ENCODE measurements at places on chromosomes 3 and 15.

GRCh38 chr15:91946581-91947292 lies 93.2 kb downstream of the SLCO3A1 start:
- no peak for DNase-seq

DNA sequence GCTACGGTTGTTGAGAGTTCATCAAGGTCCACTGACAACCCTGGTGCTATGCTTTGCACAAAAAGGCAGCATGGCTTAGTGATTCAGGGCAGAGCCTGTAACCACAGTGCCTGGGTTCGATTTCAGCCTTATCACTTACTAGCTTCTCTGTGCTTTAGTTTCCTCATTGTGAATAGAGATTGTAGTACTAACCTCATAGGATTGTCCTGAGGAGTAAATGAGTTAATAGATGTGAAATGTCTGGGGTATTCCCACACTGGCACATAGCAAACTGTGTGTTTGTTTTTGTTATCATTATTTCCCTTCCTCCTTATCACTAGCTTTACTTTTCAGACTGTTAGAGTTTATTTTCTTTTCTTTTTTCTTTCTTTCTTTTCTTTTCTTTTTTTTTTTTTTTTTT lies 16.3 kb downstream of the CRTAP start:
- no peak for DNase-seq

DNA sequence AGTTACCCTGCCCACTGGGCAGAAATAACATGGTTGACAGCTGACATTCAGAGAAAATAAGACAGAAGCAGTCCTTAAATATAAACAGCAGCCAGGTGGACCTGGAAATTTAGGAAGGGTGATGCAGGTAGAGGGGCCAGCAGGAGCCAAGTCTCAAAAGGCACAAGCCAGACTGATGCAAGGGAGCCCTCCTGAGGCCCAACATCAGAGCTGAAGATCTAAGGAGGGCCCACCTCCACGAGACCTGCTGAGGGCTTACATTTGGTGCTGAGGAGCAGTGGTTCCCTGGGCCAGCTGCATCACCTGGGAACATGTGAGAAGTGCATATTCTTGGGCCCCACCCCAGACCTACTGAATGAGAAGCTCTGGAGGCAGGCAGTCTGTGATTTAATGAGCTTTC lies 105.5 kb upstream of the TRIM42 start:
- DNase-seq: no peak

- DNase-seq: no peak
Observed at GRCh38 chr3:126346466-126346865, 10.7 kb downstream of the KLF15 start.

GRCh38 chr3:15645740-15646501 lies 44.4 kb downstream of the BTD start:
- no peak for DNase-seq

DNA sequence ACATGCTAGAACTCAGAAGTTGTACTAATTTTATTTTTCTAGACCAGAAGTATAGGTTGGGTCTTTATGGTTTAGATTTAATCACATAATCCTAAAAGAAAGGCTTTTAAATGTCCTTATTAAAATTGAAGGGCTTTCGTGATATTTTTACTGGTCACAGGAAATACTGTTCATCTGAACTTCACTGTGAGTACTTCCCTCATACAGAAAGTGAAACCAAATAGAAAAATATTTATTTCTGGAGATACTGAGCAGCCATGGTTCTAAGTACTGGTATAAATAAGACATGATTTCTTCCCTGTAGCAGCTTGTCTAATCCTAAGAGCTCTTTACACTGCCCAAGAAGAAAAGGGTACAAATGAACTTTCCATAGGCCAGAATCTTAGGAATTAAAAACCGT lies 2.0 kb downstream of the SNRK start:
- no peak for DNase-seq

- no peak for DNase-seq
Observed at GRCh38 chr15:83992324-83993031, 243.1 kb upstream of the GOLGA6L4 start.

DNA sequence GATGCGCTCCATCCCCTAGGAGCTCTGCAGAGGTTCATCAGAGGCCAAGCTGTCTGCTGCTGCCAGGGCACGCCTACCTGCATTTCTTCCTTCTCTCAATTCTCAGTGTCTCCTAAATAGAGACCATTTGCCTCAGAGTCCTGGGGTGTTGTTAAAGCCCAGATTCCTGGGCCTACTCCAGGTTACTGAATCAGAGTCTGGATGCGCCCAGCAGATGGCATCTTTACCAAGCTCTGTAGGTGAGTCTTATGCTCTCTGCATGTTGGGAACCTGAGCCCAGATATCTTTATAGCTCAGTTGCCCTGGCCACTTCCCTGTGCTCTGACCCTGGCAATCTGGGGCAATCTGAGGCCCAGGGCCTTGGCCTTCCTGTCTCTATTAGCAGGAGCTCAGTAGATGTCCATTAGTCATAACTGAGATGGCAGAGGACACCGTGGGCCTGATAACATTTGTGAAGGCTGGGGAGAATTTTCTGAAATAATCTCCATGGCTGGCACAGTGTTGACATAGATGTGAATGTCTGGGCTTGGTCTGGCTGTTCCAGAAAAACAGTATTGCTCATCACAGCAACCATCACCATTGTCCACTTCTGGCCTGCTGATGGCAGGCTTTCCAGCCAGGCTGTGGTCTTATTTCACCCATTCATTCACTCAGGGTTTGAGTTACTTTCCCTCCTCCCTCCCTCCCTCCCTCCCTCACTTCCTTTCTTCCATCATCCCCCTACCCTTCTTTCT lies 13.3 kb upstream of the RBP1 start:
- no peak for DNase-seq

DNA sequence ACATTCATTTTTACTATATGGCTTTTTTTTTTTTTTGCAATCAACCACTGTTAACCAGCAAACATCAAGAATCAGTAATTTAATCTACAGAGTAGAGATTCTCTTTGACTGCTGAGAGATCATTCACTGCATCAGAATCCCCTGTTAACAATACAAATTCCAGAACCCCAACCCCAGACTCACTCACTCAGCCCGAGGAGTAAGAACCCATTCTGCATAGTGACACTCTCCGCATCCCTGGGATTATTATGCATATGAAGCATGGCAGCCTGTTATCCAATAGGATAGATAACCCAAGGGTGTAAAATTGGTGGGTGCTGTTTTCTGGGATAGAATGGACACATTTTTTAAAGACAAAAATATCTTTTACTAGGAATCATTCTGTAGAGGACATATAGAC lies 76.3 kb upstream of the CCDC39 start:
- no peak for DNase-seq

DNA sequence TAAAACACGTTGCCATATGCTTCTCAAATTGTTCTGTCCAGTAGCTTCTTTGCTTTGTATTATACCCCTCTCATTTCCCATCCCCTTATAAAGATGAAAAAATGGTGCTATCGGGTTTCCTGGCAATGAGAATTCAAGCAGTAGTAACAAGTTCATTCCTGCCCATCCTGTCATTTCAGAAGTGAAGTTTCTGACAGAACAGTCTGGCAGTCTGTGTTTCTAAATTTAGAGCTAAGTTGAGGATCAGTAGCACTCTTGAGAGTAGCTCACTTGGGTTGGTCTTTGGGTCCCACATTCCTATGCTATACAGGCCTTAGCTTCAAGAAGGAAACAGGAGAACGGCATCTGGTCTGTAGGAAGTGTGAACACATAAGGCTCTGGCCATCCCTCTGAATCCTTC lies 134.6 kb downstream of the GHSR start:
- no peak for DNase-seq

GRCh38 chr3:187185759-187186158 lies 11.5 kb upstream of the RTP1 start:
- no peak for DNase-seq

DNA sequence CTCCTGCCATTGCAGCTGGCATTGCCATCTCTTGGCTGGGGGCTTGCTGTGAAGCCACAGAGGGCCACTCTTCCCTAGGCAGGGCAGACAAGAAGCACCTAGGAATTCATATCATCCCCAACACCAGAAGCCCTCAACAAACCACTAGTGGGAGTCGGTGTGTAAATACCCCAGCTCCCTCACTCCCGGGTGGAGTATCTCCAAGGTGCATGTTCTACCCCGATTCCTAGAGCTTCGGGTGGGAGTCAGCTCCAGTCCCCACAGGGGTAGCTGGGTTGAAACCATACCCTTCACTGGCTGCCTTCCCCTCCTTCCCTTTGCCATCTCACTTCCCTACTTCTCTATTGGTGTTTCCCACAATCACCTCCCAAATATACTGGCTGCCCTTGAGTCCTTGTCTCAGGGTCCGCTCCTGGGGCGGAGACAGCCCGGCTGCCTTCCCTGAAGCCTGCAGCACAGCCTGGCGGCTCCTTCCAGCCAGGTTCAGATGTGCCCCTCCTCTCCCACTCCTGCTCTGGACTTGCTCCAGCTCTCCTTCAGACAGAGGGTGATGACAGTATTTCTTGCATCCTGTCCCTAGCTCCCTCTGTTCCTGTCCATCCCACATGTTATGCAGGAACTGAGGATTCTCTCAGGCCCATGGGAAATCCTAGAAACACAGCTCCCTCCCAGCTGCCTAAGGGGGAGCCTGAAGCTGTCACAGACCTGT lies 33.3 kb downstream of the FAM3D start:
- no peak for DNase-seq

DNA sequence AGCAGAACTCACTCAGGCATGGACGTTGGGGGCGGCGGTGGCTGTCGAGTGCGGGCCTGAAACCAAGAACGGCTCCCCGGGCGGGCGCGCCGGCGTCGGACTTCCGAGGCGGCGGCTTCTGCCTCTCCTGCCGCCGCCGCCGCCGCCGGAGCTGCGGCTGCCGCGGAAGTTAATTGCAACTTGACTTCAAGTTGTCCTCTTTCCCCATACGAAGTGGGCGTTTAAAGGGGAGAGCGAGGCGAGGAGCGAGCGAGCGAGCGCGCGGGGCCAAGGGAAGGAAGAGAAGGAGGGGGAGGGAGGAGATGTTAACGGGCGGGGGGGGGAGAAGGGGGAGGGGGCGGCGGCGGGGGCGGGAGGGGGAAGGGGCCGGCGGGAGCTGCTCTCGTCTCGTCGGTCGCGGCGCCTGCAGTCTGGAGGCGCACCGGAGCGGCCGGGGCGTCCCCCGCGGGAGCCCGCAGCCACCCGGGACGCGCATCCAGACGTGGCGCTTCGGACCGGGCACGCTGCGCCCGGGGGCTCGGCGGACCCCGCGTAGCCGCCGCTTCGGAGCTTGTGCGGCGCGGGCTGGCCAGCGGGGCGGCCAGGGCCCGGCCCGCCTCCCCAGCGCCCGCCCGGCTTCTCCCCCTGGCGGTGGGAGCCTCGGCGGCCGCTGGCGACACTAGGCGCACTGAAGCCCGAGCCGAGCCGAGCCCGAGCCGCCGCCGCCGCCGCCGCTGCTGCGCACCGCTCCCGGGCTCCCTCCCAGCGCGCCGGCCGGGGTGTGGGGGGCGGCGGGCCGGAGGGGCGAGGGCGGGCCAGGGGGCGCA lies 19.7 kb upstream of the SATB1 start:
- peak; percentile 60 for DNase-seq

GRCh38 chr15:48510976-48511375 lies 134.5 kb downstream of the FBN1 start:
- DNase-seq: no peak

DNA sequence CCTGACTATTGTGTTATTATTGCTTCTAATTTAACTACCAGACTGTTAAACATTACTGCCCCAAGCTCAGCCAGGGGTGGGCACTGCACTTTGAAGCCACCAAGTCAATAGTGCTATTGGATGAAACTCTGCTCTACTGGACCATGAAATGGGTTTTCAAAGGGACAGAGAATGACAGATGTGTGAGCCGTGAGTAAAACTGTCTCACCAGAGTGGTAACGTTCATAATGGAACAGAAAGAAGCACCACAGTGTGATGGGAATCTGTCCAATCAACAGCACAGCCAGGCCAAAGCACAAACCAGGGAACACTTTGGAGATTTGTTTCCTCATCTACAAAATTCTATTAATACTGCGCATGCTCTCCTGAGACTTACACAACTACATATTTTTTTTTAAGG lies 171.8 kb upstream of the LPP start:
- no peak for DNase-seq

DNA sequence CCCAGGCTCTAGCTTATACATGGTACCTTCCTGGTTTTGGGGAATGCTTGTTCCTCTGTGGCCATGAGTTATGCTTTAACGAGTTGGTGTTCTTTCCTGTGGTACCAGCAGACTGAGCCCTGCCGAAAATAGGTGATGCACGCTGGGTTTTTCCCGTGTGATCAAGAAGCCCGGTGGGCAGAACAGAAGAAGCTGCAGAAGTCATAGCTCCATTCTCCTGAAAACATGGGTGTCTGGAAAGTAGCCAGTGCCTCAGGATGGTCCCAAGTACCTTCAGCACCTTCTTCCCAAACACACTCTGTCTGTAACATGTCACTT lies 25.2 kb downstream of the MAPKBP1 start:
- no peak for DNase-seq

GRCh38 chr3:81841540-81841939 lies 80.1 kb upstream of the GBE1 start:
- no peak for DNase-seq
